ENCODE measurements at places on chromosomes 2 and 18. TPM values are rescaled to one million over a fixed set of nuclear protein-coding genes. Genes with fewer than 3 reads are reported as not detected.

DNA sequence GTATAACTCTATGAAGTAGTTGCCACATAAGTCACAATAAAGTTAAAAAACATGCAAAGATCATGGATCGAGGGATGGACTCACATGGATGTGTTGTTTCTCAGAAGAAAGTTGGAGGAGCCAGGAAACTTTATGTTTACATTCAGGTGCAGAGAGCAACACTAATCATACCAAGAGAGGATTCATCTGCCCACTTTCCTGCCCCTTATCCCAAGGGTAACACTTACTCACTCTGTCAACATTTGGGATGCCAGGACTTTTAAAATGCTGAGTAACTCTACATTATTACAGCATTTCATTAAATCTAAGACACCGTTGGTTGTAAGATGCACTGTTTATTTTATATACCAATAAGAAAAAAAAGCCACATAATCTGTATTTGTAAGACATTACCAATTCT, 170.4 kb downstream of the KCNE4 start:
- no peak for DNase-seq

DNA sequence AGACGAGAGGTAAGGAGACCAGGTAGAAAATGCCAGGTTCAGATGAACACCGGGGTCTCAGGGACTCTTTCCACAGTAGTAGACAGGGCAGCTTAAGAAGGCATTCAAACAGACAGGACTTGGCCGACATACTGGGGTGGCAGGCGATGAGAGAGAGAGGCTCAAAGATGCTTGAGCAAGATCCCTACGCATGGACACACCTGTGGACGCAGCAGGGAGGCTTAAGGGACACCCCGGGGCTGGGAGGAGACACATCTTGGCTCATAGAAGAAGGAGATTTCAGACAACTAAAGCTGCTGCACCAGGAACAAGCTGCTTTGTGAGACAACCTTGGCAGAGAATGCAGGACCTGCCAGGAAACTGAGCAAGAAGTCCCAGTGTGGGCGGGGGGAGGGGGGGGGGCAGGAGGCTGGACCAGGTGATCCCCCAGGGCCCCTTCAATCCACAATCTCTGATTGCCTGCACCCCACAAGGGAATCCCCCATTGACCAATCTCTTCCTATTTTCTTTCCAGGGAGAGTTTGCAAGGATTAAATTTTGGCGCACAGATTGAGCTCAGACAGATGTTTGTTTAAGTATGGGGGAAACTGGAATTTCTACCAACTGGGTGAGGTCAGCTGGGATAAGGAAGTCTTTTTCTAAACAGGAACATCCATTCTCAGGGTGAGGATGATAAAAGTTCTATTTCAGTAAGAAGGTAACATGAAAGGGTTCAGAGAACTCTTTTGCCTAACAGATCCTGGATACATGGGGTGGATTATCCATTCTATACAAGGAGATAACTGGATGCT, 400.7 kb downstream of the NBAS start:
- DNase-seq = no peak

- no peak for DNase-seq
These were observed 164.4 kb downstream of the AFF3 start for GRCh38 chr2:99977966-99978365.

GRCh38 chr18:36352384-36352783, 54.9 kb downstream of the FHOD3 start:
- DNase-seq = peak; percentile 12

GRCh38 chr18:48306838-48307237, 102.3 kb downstream of the ZBTB7C start:
- no peak for DNase-seq

DNA sequence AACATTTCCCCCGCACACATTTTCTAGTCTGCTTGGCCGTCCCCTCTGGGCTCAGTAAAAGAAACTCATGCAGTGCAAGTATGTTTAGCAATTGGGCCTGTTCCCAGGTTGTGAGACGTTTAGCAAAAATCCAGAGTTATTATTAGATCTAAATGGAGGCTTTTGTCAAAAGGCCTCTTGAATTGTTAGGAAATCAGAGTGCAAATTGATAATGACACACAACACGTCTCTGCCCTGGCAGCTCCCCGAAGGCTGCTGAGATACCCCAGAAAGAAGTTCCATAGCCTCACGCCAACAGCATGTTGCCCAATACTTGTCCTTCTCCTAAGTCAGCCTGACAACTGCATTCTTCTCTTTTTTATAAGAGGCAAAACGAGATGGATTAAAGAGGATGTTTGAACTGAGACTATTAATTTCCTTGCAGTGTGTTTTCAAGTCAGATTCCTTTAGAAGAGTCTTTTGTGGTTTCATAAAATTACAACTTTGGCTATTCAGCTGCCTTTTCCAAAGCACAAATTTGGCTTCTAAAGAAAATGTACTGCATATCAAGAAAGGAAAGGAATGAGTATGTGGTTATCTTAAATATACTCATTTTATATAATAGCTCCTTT, 202.2 kb downstream of the TRIB2 start:
- no peak for DNase-seq

DNA sequence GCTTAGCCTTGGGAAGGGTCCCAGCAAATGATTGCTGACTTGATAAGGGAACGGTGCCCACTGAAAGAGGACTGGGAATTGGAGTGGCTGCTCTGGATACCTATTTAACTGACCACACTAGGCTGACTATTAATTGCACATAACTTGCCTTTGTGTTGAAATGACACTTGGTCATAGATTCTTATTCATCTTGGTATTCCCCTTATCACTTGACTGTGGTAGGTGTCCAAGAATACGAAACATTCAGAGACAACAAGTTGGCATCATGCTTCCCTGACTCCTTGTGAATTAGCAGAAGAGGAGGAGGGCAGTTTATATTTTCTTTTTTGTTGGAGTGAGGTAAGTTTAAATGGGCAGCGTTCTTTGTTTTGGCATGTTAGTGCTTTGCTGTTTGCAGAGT, 13.4 kb downstream of the FMNL2 start:
- no peak for DNase-seq

- DNase-seq = no peak
These were observed 23.1 kb upstream of the FAHD2A start for GRCh38 chr2:95379371-95379831.

DNA sequence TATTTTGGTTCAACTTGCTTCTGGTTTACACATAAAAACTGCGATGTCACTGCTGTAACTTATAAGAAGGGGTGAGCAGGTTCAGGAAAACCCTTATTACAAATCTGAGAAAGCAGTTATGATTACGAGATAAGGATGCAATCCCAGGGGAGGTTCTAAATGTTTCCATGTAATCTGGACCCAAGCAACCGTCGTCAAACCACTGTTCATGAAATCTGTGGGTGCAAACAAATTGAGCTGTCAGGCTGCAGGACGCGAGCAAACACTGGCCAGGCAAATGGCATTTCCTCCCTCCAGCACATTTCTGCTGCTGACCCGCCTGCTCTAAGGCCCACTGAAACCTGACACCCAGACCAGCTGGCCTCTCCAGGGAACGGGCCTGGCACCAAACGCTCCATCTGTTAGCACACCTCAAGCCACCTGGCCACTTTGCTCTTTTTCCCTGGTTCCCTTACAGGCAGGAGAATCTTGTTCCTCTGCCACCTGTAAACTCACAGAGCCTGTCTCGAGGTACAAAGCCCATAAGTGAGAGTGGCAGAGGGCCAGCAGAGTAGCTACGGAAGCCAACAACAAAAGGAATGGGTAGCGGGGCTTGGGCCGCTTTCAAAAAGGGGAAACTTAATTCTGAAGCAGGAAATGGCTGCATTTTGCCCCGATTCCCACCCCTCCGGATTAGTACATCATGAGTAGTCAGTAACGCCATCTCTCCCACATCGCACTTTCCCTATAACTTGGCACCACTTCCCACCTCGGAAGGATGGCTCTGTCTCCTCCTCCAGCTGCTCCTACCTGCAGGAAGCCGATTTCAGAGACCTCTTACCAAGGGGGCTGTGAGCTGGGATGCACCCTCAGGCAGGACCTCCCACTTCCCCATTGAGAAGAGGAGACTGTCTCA, 26.5 kb downstream of the CRACDL start:
- no peak for DNase-seq

DNA sequence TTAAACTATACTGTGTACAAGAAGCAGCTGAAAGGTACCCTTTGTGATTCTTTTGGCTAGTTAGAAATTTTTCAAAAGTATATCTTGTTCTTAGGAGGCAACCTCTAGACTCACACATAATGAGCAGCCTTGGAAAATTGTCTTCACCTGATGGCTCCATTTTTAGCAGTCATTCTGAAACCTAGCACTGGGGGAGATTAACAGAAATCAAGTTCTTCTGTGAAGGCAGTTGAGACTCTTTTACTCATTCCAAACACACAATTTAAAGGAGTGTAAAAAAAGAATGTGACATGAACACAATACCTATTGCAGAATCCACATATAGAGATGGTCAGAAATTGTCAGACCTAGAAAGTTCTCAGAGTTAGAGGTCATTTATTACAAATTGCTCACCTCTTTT, 197.7 kb downstream of the UBE2E3 start:
- no peak for DNase-seq

DNA sequence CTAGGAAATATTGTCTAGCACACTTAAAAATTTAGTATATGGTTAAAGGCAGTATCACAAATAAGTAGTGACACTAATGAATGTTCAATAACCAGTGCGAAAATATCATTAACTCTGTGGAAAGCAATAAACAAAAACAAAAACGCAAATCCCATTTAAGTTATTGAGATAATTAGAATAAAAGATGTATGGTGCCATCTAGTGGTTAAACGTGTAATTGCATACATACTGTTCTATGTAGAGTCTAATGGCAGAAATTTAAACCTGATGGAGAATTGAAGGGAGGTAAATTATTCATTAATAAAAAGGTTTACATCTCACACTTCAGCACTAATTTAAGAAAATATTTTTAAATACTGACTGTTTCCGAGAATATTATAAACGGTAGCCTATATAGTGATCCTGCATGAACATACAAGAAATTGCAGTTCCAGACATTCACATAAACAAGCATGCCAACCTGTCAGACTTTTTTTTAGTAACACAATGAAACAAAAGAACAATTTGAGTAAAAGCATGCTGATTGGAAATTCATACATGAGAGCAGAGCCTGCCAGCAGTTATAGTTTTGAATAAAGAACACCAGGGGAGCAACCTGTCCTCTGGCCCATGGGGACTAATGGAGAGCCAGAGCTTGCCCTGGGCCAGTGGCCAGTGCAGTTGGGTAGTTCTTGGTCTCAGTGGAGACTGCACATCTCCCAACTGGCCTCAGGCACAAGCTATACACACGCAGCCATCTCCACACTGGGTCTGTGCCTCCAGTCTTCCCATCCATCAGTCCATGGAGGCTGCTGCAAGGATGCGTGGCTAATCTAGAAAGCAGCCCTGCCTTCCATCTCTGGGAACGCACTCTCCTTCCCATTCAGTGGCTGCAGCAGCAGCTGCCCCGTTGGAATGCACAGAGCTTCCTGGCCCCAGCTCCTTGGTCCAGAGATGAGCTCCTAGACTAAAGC, 28.0 kb downstream of the GCG start:
- peak; percentile 77 for DNase-seq

DNA sequence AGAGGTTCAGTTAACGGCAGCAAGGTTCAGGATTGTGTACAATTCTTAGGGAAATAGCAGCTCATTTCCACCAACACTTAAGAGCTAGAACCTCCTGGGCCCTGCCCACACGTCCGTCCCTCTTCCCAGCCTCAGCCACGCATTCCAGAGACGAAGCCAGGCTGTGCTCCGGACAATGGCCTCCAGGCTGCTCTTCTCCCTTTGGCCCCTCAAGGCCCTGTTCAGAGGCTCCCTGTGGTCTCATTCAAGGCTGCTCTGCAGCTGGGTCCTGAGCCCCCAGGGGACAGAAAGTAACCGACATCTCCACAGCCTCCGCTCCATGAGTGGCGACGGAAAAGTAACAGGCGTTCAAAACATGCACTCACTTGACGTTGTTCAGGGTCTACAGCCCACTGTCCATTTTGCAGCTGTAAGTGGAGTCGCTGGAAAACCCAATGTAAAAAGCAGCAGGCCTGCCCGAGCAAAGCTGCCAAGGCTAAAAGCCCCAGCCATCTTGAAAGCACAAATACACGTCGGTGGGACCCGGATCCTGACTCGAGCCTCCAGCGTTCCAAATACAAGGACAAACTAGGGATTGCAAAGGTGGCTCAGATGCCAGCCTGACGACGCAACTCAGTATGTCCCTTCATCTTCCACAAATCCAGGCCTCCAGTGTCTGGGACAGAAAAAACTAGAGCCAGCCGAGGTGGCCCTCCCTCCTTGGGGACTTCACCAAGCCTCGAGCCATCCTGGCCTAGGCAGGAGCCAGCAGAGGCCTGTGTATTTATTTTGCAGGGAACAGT, 76.9 kb downstream of the NDUFA10 start:
- no peak for DNase-seq

DNA sequence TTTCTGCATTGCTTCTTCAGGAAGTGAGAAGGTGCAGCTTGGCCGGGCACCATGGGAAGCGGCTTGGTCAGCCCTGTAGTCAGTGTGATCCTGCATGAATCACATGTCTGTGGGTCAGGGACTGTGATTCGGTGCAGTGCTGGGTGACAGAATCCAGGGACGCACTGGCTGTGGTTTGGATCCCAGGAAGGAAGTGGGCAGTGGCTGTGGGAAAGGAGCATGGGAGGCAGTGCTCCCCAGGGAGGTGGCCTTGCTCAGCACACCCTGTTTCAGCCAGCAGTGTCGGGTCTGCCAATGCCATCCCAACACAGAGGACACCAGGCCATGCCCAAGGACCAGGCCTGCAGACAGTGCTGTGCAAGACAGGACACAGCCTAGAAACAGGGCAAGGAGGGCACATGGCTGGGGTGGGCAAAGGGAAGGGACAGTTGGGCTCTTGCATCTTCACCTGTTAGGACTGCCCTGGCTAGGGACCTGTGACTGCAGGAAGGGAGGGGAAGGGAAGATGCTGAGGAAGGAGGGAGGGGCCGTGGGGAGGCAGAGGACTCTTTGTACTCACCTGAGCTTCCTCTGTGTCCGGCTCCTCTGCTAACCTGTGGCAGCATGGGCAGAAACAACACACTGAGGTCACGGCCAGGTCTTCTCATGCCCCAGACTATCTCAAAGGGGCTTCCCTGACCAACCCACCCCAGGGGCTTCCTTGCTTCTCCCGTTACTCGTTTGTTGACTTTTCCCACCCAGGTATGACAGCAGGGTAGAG, 37.2 kb upstream of the DNMT3A start:
- DNase-seq = no peak

GRCh38 chr2:68388358-68388757, 23.3 kb downstream of the PLEK start:
- no peak for DNase-seq

GRCh38 chr2:67318031-67318430, 79.1 kb upstream of the ETAA1 start:
- DNase-seq = no peak

DNA sequence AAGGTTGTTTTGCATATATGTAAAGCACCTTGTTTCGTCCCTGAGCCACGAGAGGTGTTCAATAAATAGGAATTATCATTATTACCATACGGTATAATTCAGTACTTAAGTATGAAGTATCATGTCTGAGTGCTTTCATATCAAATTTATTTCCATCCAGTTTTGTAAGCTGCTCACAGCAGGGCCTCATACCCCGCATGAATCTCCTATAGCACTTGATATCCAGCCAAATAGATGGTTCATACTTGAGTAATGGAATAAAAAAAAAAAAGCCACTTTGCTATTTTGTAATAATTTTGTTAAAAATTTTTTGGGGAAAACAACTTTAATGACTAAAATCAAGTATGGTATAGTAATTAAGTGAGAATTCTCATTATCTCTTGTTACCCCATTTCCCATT, 160.8 kb upstream of the NOSTRIN start:
- DNase-seq = no peak

- DNase-seq = no peak
These were observed 592.0 kb upstream of the LRRTM1 start for GRCh38 chr2:80896576-80896975.

GRCh38 chr2:55718165-55719008, 24.7 kb upstream of the PNPT1 start:
- peak; percentile 81 for DNase-seq

Gene SERPINE2
- total RNA-seq = 109 TPM

Gene FHOD3
- 2.4 TPM for total RNA-seq

Gene ERBB4
- total RNA-seq = 0.32 TPM
